ENCODE measurements at places on chromosomes 11 and 22. TPM values are rescaled to one million over a fixed set of nuclear protein-coding genes. Genes with fewer than 3 reads are reported as not detected.

- no peak for DNase-seq
These were observed 3.7 kb downstream of the SLC37A4 start for GRCh38 chr11:119026970-119027369.

DNA sequence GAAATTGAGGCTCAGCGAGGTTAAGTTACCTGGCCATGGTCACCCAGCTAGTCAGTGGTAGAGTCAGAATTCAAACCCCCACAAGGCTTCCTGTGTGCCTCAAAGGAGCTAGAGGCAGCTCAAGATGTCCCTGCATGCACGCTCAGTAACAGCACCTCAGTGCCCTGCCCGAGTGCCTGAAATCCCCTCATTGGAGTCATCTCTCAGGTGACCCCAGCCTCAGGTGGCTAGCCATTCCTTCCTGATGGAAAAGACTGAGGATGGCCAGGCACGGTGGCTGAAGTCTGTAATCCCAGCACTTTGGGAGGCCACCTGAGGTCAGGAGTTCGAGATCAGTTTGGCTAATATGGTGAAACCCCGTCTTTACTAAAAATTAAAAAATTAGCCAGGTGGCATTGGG lies 36.9 kb downstream of the LIF start:
- no peak for DNase-seq

DNA sequence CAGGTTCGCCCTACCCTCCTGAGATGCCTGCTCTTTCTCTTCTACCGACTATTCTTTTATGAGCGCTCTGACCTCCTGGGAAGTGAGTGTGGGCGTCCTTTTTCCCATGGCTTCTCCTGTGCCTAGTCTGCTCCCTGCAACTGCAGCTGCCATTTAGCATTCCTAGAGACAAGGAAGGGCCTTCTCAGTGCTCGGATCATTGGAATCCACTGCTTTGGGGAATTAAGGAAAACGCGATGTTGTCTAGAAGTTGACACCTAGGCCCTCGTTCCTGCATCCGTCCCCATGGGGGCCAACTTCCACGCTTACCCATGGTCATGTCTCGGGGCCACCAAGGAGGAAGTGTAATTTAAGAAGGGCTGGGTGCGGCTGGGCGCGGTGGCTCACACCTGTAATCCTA lies 95.4 kb downstream of the BCR start:
- DNase-seq = no peak

DNA sequence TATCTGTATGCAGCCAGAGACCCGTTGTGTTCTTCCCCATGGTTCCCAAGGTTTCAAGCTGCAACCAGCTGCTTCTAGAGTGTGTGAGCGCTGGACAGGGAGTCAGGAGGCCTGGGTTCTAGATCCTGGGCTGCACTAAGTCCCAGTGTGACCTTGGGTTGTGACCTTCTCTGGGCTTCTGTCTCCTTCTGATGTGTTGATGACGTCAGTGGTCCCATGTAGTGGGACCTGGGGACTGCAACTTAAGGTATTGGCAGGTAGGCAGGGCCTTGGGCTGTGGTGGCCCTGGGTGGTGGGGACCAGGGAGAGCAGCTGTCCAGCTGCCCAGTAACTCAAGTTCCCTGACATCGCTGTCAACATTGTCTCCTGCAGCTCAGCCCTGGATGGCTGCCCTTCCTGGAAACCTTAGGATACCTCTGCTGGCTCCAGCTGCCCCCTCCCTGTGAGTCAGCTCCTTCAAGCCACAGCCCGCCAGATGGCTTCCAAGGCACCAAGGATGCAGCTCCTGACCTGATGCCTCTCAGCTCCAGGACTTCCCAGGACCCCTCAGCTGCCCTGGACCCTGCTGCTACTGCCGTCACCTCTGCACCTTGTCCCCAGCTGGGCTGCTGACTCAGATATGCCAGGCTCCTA lies 1.3 kb upstream of the PVALB start:
- DNase-seq = no peak

DNA sequence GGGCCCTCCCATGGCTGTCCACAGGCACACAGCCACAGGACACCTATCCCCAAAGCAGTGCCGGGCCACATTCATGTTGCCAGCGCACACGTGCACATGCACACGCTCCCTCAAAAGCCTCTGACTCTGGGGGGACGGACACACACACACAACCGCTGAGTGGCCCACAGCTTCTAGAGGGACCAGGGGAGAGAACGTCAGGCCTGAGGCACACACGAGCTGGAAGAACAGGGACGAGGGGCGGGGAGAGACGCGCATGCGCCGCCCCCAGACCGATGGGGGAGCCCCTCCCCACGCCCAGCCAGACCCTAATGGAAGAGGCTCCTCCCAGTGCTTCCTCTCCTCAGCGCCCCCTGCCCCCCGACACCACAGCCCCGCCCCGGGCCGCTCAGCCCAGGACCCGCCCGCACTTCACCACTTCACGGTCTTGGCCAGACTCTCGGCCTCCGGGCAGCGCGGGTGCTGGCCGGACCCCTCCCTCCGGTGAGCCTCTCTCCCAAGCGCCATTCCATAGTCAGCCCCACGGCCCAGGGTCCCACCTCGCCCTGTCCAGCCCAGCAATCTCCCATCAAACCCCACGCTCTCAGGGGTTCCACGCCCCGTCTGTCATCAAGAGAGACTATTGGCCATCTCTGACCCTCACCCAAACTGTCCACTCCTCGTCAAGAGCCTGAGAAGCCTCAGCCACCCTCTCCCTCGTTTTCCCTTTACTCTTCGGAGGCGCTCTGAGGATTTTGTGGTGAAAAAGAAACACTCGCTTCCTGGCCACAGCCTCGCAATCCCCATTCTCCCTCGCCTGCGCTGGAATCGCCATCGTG lies 11.7 kb downstream of the NRXN2 start:
- DNase-seq = no peak

CCDC89 gene
- total RNA-seq = 2.3 TPM

SIAE gene
- 31.4 TPM for total RNA-seq

C11orf52 gene
- 14.7 TPM for total RNA-seq

All from upper lobe of left lung (tissue), 6 donors.